Activated CD4-positive, alpha-beta T cell treated with anti-CD3 and anti-CD28 coated beads for 24 hours (primary cell): ENCODE measurements at places on chromosomes 4 and X.

- no peak for DNase-seq
These were observed 369.4 kb upstream of the CNKSR2 start for GRCh38 chrX:21004835-21005234.

DNA sequence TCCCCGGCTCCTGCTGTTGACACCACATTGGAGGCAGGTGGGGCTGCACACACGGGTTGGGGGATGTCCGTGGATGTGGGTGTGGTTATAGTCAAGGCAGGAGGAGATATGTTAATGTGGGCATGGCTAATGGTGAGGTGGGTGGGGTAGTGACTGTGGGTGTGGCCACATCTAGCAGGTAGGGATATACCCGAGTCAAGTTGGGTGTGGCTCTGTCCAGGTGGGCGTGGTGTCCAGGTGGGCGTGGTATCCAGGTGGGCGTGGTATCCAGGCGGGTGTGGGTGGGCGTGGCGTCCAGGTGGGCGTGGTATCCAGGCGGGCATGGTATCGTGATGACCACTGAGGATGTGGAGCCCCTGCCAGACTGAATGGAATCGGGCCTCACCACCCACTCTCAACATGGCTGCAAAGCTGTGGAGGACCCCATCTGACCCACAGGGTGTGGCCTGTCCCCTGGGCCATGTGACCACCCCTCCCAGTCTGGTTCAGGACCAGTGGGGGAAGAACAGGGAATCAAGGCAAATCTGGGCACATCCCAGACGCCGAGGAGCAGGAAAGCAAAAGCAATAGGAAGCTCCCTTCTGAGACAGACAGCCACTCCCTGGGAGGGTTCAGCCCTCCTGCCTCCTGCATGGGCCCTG lies 21.0 kb downstream of the MAN2B2 start:
- no peak for DNase-seq

DNA sequence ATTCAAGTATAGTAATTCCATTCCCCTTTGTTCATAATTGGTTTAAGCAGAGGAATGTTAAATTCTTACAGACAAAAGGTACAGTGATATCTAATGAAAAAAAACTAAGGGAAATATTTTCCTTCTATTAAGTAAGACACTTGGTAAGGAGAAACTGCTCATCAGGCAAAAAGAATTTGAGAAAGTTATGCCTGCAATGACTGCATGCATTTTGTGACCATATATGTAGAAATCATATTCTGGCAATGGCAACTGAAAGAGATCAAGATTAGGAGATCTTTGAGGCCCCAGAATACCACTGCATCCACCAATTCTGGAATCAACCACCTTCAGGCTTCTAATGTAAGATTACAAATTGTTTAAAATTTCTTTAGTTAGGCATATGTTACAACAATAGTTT lies 364.8 kb downstream of the PCDH10 start:
- DNase-seq = no peak

GRCh38 chrX:17082831-17083230 lies 136.4 kb downstream of the REPS2 start:
- no peak for DNase-seq

GRCh38 chrX:154430479-154430878 lies 2.0 kb downstream of the ATP6AP1 start:
- DNase-seq = no peak

GRCh38 chrX:129652565-129653169 lies 2.1 kb downstream of the APLN start:
- DNase-seq = no peak

GRCh38 chr4:77615153-77615552 lies 9.5 kb downstream of the CXCL13 start:
- no peak for DNase-seq
